ENCODE measurements at places on chromosomes 12 and 14.

GRCh38 chr12:109880043-109880931, at the start of gene GLTP:
Gene GLTP, minus strand, starts transcription at chr12:109880541. Its CDS starts 167 bp downstream, at chr12:109880374.
- DNase-seq = peak; percentile 86

GRCh38 chr14:22666203-22666893, 22.2 kb upstream of the OR6J1 start:
- DNase-seq = no peak

DNA sequence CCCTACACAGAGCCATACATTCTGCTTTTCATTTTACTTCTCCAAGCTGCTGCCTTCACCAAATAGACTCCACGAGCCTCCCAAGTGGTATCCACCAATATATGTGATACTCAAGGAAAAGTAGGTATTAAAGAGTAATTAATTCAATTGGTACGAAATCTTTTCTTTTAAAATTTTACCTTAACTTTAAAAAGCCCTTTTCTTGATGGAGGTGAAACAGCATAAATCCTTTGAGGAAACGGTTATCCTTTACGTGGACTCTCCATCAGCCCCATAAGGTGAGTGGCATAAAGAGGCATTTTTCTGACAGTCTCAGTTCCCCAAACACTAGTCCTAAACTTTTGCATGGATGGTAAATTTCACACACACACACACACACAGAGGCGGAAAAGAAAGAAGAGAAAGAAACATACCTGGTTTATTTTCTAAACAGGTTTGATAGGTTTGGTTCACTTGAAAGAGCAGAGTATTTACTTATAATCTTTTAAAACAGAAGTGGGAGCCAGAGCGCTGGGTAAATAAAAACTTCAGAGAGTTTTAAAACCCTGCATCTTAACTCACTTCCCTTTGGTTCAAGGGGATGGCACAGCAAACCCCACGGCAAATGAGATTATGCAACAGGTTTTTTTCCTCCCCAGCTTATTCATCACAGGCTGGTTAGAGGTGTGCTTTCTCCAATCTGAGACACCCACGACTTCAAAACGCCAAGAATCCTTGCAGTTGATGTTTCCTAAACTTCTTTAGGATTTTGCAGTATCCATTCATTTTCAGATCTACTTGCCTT, 1.9 kb downstream of the DUSP16 start:
- DNase-seq = peak; percentile 44

DNA sequence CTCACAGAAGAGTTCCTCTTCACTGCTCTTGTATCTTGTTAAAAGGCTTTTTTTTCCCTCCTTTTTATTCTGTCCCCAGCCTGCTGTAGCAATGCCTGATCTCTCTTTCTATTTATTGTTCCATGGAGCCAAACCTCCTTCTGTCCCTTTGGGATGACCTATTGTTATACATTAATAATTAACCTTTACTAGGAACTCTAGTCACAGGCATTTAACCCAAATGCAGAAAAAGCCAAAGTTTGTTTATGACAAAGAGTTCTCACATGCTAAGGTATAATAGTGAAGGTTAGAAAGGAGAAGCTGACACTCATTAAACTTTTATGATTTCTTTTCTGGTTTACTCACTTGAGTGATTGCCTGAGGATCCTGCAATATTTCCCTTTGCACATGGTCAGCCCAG, 535.8 kb downstream of the NRXN3 start:
- DNase-seq = no peak

DNA sequence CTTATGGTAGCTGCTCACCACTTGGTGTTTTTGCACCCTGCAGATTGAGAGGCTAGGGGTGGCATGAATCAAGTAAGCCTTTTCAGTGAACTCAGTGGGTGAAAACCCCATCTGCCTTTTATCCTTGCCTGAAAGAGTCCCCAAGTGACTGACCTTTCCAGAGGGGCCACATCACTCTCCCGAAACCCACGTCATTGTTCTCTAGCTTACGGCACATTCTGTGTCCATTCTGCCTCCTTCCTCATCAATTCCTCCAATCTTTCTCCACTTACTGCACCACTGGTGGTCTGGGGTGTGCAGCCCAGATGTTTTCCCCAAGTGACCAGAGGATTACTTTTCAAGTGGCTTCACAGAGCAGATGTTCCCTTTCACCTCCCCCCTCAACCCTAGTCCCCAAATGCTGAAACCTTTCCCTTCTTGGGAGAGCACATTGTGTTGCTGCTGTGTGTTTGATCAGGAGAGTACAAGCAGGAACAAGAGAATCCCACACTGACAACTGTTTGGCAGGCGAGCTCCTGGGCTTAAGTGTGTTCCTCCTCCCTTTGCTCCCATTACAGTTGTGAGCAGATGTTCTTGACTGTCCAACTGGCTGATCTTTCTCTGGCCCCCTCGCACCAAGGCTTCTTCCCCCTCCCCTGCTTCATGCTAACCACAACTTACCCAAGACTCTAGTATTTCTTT, 138.0 kb upstream of the IGF1 start:
- no peak for DNase-seq

GRCh38 chr12:107515446-107515958, 170.1 kb upstream of the PWP1 start:
- DNase-seq = no peak

- no peak for DNase-seq
Measured at GRCh38 chr12:75834591-75834990, 197.0 kb downstream of the PHLDA1 start.

- no peak for DNase-seq
Measured at GRCh38 chr14:88258021-88258420, 65.0 kb downstream of the KCNK10 start.

GRCh38 chr12:103758310-103759089, 82.5 kb downstream of the NT5DC3 start:
- no peak for DNase-seq

DNA sequence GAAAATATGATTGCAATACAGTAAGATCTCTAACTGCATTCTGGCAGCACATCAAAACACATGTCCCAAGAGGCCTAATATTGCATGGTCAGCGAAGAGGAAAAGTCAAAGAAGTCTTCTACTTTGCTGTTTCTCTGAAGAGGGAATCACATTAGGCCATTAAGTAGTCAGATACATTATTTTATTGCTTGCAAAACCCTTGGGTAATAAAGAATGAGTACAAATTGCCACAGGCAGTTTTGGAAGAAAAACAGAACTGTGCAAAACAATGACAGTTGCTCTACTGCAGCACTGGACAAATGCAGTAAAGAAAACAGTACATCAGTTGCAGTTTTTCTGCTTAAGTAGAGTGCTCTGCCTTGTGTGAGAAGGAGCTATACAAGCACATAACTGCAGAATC, 211.9 kb downstream of the MED13L start:
- DNase-seq = no peak

DNA sequence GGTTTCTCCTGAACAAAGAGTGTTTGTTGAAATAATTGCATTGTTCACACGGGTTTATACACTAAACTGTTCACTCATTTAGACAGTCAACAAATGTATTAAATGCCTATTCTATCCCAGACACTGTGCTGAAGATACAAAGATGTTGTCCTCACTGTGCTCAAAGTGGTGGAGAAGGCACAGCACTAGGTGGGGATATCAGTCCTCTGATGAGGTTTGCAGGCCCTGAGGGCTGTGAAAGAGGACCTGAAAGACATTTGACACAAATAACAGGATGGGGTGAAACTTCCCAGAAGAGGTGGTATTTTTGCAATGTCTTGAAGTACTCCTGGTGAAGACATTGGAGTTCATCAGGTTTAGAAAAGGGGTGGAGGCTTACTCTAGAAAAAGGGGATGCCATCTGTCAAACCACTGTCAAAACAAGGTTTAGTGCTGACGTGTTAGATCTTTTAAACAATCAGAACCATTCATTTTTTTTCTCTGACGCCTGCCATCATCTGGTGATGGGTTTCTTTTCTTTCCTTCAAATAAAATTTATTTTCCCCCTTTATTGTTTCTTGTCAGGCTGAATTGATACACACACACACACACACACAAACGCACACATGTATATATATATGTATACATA, 69.5 kb downstream of the ACSS3 start:
- DNase-seq = no peak

DNA sequence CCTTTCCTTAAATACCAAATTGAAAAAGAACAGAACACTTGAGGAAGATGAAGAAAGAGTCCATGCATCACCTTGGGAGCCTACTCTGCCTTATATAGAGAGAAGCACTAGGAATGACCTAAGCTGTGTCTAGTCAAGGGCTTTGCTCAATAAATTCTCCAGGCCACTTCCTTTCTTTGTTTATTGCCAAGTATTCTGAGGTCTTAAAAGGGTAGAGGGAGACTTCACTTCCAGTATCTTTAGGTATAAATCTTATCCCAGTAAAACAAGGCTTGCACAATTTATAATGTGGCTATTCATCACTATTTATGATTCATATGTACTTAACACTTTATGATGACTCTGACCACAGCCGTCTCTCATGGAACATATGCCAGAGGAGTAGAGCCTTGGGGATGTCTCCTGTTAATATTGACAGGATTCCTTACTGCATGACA, 85.1 kb upstream of the ARHGAP5 start:
- no peak for DNase-seq

GRCh38 chr14:50733494-50733893, 65.4 kb upstream of the SAV1 start:
- DNase-seq = no peak

GRCh38 chr14:76498463-76498935, 122.6 kb downstream of the ESRRB start:
- no peak for DNase-seq

DNA sequence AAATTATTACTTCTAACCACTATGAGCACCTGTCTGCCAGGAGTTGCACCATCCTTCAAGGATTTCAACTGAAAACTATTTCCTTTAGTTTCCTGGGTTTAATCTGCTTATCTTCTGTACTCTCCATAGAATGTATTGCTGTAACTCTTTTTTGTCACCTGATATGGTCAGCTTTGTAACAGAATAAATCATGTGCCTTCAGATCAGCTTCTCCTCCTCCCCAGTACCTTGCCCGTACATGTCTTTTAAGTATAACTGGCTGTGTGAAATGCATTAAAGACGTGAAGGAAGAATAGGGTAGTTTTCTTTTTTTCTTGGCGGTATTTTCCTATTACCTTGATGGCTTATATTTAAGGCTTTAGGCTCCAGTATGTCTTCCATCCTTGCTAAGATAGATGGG, 200.3 kb upstream of the NAV3 start:
- DNase-seq = no peak

GRCh38 chr14:57735276-57735675, 130.6 kb downstream of the SLC35F4 start:
- no peak for DNase-seq

- no peak for DNase-seq
Measured at GRCh38 chr12:110367181-110367864, 36.2 kb downstream of the ANAPC7 start.

GRCh38 chr14:54010981-54011380, 54.4 kb upstream of the BMP4 start:
- no peak for DNase-seq

DNA sequence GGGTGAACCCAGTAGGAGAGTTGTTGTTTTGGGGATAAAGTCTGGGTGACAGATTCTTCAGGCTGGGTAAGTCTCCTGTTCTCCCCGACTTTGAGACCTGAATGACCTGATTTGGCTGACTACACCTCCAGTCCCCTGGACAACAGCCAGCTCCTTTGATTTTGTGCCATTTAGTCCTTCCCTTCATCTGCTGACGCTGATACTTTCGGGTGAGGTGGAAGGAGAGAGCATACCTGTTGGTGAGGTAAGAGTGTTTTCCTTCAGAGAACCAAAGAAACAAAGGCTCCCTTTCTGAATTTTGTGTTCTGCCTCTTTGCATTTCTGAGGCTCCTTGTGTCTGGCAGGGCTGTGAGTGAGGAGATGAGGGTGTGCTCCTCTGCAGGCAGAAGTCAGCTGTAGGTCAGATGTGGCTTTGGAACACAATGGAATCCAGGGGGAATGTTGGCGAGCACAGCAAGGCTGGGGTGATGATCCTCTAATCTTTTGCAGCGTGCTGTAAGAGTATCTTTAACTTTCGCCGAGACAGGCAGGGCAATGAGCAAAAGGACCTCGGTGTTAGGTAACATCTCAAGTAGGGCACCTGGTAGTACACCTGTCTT, 12.1 kb downstream of the ETV6 start:
- no peak for DNase-seq

GRCh38 chr12:9759694-9760093, 1.0 kb downstream of the CD69 start:
- DNase-seq = no peak

DNA sequence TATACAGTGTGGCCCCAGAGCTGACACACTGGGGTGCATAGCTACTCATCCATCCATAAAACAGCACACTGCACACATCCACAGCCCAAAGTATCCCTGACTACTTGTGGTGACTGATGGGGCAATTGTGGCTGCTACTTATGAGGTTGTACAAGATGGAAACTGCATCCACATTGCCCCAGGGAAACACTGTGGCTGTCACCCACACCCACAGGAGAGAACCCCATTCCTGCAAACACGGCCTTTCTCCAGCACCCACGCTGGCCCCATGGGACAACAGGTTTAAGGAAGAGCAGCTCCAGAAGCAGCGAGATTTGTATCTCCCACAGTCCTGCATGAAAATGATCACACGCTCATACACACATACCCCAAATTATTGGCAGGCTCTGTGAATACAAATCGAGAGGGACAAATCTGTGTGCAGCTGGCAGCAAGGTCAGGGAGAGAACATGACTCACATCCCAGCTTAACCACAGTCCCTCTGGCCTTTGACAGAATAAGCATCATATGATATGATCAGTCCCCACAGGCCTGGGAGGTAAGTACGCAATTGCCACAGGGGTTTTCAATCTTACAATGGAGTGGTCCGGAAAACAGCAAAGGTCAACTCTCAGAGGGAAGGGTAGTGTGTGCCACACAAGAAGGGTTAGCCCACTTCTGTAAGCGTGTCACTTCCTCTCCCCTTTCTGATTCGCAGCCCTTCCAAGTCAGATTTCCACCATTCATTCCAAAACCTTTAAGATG, 61.9 kb downstream of the ESR2 start:
- no peak for DNase-seq

DNA sequence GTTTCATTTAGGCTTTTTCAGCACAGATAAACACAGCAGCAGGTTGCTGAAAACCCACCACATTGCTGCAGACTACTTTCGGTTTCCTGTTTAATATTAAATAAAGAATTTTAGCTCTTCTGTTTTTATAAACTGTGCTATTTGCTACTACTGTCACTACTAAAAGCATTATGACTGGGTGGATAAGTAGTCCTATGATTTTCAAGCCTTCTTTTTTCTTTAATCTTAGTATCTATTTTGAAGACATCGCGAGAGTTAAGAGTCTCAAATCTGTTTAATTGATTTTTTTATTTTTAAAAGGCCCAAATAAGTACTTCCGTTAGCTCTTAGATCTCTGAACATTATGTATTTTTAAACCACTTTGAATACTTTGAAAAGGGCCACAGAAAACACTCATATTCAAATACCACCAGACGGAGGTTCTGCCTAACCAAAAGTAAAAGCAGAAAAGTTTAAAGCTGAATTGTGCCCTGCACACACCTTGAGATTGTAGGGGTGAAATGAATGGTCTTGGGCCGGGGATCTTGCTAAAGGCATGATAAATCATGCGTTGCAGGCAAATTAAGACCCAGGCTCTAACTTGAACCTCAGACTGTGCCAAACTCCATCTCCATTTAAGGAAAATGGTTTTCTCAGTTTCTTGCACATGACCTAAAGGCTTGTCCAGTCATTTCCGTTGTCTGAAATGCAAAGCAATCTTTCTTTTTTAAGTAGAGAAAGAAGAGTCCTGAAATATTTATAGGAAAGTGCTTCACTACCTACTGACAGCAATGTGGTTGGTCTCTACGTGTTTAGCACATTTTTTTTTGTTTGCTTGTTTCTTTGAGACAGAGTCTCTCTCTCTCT, 13.6 kb upstream of the FOXN3 start:
- no peak for DNase-seq

- no peak for DNase-seq
Measured at GRCh38 chr12:90543374-90543773, 411.6 kb downstream of the CCER1 start.

GRCh38 chr12:102633981-102634605, 153.7 kb upstream of the IGF1 start:
- DNase-seq = no peak
